ENCODE measurements at places on chromosomes 3 and 15.

DNA sequence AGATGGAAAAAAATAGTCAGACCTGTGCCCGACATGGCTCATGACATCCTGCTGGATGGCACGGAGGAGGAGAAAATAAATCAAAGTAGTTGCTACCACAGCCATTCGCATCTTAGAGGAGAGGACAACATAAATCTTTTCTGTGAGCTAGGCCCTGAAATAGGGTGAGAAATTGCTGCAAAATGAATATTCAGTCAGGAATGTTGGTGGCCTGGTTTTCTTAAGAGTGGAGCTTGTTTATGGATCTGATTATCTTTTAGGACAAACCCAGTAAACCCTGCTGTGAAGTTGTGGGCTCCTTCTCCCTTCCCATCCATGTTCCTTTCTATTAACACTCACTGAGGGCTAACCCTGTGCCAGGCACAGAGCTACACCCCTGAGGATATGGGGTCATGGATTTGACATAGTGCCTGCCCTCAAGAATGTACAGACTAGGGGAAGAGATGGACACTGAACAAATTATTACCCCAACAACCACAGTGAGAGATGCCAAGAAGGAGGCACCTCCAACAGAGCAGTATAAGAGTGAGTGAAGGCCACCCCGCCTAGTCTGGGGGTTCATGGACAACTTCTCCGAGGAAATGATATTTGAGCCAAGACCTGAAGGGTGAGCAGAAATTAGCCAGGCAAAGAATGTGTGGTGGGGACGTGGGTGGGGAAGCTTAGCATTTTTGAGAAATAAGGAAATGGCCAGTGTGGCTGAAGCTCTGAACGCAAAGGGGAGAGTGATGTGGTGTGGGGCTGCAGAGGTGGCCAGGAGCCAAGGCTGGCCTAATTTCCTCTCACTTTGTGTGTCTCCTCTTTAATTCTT, 68.9 kb upstream of the ARL8B start:
- peak; percentile 38 for DNase-seq

DNA sequence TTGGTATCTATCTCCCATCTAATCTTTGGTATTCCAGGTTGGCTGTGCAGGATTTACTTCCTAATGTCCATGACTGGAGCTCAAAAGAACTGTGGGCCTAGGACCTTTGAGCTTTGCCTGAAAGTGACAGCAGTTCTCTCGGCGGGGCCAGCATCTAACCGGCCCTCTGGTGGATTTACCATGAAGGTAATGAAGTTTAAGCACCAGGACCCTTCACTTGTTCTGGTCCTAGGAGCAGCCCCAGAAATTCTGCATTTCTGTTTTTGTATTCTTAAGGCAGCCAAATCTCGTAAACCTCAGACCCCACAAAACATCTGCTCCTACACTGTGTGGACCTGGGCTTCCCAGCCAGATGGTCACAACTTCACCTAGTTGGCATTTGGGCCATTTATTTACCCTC, 13.0 kb downstream of the CALML4 start:
- DNase-seq: no peak

DNA sequence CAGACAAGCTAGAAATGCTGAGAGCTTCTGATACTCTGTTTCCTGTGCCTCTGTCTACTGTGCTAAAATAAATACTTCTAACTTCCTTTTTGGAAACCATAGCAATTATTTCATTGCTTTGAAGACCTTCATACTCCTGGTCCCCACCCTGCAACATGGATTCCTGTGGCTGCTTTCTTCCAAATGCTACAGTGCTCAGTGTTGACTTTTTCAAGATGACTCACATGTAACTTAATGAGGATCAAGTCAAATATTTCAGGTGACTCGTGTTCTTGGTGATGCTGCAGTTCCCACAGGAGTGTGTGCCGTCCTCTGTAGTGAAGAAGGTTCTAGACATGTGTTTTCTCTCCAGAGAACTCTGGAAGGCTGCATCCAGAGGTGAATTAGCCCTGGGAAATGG, 288.6 kb downstream of the CLSTN2 start:
- no peak for DNase-seq

DNA sequence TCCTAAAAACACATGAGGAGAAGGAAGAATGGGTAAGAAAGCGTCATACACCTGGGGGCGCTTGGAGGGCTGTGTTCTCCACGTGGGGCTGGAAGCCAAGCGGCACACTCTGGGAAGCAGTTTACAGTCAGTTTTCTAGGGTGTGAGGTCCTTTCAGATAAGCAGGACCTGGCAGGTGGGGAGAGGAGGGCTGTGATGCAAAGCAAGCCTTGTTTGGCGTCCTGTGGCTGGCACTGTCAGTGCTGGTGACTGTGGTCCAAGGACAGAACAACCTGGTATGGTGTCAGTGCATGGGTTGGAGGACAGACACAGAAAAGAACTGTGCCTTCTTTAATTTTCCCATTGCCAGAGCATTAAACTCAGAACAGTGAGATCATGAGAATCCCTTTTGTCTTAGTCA, 260.7 kb upstream of the NR2E3 start:
- DNase-seq: no peak

GRCh38 chr15:42832576-42832975, 88.0 kb downstream of the TTBK2 start:
- DNase-seq: peak; percentile 93

DNA sequence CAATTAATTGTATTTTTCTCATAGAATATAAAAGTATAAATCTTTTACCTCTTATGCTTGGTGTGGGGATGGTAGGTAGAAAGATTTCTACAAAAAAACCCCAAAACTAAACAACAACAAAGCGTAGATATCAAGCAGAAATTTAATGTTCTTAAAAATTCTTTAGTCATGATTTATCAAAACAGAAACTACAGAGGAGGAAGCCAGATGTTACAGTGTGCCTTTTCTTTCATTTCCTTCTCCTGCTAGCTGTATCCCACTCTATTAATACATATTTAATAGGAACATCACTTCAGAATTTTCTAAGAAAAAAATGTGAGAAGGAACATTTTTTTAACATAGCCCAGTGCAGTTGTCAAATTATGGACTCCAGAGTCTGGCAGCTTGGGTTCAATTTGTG, 420.6 kb downstream of the TUSC7 start:
- DNase-seq: no peak

DNA sequence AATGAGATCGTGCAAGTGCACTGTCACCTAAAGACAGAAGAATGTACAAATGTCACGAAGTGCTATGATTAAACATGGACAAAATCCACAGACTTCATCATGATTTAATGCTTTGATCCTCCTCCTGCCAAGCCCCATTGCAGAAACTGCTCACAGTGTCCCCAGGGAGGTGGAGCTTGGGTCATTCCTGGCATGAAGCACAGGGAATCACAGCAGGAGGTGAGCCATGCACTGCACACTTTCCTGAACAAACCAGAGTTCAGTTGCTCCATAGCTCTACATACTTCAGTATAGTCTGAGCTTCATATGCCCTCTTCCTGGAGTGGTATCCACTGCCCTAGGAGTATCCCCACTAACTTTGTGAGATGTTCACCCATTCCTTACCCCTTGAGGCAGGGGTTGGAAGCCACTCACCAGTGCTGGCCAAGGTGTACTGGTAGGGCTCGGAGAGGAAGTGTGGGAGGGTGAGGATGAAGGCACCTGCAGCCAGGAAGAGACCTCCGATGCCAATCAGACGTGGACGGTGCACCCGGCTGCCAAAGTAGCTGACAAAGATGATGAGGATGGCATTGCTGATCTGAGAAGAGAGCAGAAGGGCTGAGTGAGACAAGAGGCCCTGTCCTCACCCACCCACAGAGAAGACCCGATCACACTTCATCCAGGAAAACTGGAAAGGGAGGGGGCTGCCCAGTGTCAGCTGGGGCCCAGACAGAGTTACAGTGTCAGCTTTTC, 56.3 kb downstream of the SLCO2A1 start:
- DNase-seq: no peak

- DNase-seq: no peak
Observed at GRCh38 chr3:119570229-119570628, 9.1 kb upstream of the ADPRH start.

- no peak for DNase-seq
Observed at GRCh38 chr3:151035072-151035471, 50.4 kb upstream of the MED12L start.

DNA sequence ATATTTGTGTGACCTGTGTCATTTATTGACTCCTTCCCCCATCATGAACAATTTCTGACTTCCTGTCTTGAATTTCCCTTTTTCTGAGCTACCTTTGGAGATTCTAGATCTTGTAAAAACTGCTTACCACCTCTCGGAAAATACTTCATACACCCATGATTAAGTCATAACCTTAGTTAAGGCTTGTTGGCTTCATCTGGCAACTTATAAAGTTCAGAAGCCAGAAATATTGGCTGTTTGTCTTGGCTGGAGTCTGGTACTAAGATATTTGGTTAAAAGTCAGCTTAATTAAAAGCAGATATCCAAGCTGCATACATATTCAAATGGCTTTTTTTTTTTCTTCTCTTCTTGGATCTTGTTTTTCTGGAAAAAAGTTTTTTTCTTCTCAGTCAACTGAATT, 37.3 kb upstream of the B3GALNT1 start:
- DNase-seq: no peak

GRCh38 chr15:56640549-56640948, 92.8 kb downstream of the ZNF280D start:
- DNase-seq: no peak

DNA sequence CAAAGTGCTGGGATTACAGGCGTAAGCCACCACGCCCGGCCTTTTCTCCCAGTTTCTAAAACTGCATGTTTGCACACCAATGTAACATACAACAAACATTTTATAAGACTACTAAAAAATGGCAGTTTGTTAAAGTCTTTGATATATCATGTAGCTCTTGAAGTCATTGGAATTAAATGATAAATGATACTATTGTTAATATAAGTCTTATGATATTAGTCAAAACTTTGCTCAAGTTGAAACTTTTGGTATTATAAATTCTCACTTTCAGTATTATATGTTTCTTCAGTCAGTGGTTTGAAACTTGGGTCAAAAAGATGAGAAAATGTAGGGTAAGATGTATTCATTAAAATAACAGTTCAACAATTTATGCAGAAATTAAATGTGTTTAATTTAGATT, 117.6 kb upstream of the TBL1XR1 start:
- no peak for DNase-seq

All from HCEC 1CT (cell line).